Glutamatergic neuron (in vitro differentiated cells): ENCODE measurements at places on chromosomes 5 and 9. TPM values are rescaled to one million over a fixed set of nuclear protein-coding genes. Genes with fewer than 3 reads are reported as not detected.
A peak's percentile ranks its signal among the peaks of the same experiment; 100 is the strongest.

DNA sequence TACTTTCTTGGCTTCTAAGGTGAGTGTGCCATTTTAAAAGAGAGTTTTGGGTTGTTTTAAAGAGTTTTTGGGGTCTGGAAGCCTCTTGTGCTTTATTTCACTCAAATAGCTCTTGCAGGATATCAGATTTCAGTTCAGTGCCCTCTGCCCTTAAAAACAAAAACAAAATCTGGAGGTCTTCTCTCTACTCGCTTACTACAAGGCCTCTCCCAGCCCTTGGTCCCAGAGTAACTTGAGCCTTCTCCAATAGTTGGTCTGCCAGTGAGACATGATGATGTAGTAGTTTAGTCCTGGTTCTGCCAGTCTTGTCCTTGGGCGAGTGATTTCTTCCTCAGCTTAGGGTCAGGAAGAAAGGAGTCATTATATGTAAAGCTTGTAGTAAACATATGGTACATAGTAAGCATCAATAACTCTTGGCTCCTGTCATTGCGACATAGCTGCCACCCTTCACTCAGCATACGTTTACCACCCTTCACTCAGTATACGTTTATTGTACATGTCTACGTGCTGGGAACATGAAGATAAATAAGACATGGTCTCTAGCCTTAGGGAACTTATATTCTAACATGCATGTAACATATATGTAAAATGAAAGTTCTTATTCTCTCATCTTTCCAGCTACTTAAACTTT is 147.6 kb downstream of the MAN2A1 start:
- H3K4me1 ChIP-seq = peaks cover 5% of the 10 kb centered on the region
- peaks cover 6% of the 10 kb centered on the region for H3K36me3 ChIP-seq
- no peak for DNase-seq

DNA sequence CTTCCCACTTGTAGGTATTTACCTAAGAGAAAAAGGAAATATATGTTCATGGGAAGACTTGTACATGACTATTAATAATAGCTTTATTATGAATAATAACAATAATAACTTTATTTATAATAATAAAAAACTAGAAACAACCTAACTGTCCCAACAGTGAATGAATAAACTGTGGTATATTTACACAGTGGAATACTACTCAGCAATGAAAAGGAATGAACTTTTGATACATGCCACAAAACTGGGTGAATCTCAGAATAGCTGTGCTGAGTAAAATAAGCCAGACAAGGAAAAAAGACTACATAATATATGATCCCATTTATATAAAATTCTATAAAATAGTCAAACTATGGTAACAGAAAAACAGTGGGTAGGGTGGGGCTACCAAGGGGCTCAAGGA is 88.7 kb downstream of the SCAMP1 start:
- H3K27me3 ChIP-seq = no peaks in the 10 kb centered on the region
- no peaks in the 10 kb centered on the region for H3K4me1 ChIP-seq
- H3K27ac ChIP-seq = no peak overlapping the region
- DNase-seq = no peak

GRCh38 chr5:178240766-178241165 is 8.2 kb upstream of the PHYKPL start:
- no peak overlapping the region for H3K4me3 ChIP-seq
- H3K27me3 ChIP-seq = peaks cover 5% of the 10 kb centered on the region
- no peaks in the 10 kb centered on the region for H3K36me3 ChIP-seq
- no peak overlapping the region for H3K27ac ChIP-seq
- no peaks in the 10 kb centered on the region for H3K4me1 ChIP-seq

DNA sequence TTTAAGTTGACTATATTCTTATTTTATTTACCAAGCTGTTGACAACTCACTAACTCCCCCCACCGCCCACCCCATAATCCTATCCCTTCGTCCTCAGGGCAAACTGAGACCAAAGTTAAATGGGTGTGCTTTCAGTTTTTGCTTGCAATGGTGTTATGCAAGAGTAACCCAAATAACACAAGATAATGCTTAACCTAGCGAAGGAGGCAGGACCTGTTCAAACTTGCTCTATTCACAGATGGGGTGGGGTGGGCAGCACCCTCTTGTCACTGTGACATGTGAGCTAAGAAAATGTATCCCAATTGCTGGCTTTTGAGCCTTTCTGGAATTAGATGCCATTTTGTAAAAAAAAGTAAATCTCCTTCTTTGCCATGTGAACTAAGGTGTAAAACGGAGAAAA is 40.4 kb downstream of the GLIS3 start:
- no peaks in the 10 kb centered on the region for H3K27me3 ChIP-seq
- H3K27ac ChIP-seq = no peak overlapping the region
- H3K4me3 ChIP-seq = no peak overlapping the region
- no peaks in the 10 kb centered on the region for H3K4me1 ChIP-seq

DNA sequence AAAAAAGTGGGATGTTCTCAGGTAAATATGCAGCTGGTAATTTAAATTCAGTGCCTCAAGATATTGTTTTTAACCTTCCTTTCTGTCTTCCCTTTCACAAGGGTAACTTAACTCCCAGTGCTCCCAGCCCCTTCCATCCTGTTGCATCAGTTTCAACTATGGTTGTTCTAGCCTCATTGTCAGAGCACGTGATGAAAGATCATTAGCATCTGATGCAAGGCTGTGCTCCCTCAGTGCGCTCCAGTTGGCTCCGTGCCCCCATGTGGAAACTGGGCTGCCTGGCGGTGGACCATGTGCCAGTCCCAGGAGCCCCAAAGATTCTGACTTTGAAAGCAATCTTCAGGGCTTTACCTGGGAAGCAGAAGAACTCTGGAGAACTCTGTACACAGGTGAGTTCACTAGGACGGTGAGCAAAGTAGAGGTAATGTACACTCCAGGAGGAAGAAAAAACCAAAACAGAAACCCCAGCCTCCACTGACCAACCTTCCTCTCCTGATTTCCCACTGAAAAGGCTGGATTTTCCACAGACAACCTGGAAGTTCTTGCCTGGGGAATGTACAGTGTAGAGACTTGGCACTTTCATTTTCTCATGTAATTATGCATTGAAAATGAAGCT is 96.9 kb downstream of the SLC1A3 start:
- H3K27ac ChIP-seq = no peak overlapping the region
- H3K36me3 ChIP-seq = no peaks in the 10 kb centered on the region
- no peak overlapping the region for H3K4me3 ChIP-seq
- peaks cover 1% of the 10 kb centered on the region for H3K27me3 ChIP-seq
- DNase-seq = no peak
- H3K4me1 ChIP-seq = peaks cover 14% of the 10 kb centered on the region

DNA sequence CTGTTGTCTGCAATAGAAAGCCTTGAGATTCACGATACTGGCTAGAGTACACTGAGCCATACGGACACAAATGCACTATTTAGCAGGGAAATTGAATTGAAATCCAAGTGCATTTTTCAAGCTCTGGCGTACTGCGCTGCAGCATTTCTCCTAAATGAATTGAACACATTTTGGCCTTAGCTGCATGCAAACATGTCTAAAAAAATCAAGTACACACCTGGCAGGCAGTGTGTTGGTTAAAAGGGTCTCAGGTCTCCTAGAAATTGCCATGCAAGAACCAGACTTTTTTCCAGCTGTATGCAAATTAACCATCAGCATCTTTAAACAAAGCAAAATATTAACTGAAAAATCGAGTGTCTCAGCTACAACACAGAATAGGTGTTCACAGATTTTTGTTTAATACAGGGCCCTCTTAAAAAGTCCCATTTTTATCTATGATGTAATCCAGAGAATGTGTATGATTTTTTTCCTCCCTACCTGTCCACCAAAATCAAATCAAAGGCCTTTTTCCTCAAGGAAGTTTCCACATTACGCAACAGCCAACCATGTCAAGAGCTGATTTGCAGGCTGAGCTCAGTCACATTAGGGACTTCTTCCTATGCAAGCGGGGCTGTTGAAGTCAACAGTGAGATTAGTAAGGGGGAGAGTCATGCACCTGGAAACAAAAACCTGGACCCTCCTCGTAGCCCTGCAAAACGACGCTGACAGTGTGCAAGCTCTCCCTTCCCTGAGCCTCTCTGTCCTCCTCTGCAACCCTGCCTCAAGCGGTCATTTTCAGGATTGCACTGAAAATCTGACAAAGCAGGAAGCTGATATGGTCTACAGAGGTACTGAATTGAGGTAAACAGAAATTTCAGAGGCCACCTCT is 14.1 kb upstream of the SFXN1 start:
- no peaks in the 10 kb centered on the region for H3K4me1 ChIP-seq
- H3K4me3 ChIP-seq = no peak overlapping the region
- peak; percentile 78 for DNase-seq
- H3K36me3 ChIP-seq = no peaks in the 10 kb centered on the region
- no peaks in the 10 kb centered on the region for H3K27me3 ChIP-seq
- no peak overlapping the region for H3K27ac ChIP-seq

DNA sequence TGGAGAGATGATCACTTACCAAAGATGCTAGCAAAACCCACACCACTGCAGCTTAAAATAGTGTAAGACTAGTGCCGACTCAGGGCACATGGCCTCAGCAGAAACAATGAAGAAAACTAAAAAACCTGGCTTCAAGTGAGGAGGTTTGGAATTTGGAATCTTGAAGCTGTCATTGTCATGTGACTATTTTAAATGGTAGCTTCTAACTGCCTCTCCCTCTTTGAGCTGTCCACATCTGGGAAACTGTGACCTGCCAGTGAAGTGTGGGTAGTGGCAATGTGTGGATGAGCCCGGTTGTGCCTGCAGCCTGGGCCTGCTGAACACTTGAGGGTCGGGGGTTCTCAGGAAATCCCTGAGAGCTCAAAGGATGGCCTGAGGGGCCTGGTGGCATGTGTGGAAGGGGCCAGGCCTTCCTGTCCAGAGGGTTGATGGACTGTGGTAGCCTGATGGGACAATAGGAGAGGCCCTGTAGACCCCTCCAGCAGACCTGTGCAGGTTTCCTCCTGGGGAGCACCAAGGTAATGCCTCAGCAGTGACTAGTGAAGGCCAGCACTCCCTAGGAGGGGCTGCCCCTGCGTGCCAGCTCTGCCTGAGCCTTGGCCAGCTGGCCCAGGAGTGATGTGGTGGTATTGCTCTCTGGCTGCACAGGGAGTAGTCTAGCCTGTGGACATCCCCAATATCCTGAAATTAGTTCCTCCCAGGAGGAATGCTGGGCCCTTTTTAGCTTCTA is 13.6 kb downstream of the USP20 start:
- peaks cover 28% of the 10 kb centered on the region for H3K4me1 ChIP-seq
- no peak overlapping the region for H3K4me3 ChIP-seq
- H3K27ac ChIP-seq = no peak overlapping the region
- no peak for DNase-seq

DNA sequence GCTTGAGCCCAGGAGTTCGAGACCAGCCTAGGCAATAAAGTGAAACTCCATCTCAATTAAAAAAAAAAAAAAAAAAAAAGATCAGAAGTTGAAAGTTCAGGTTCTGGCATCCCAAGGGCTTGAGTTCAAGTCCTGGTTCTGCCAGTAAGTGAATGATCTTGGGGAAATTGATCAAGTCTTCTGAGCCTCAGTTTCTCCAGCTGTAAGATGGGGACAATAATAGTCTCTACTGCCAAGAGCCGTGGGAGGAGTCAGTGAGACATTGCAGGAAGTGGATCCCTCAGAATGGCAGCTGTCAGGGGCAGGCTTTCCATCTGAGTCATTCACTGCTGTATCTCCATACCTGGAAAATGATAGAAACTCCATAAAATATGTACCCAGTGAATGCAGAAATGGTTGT is 37.8 kb upstream of the FUBP3 start:
- DNase-seq = no peak
- H3K36me3 ChIP-seq = no peaks in the 10 kb centered on the region
- no peak overlapping the region for H3K27ac ChIP-seq

- H3K4me3 ChIP-seq = no peak overlapping the region
- peak; percentile 32 for DNase-seq
- H3K36me3 ChIP-seq = peaks cover 10% of the 10 kb centered on the region
- no peaks in the 10 kb centered on the region for H3K27me3 ChIP-seq
- peaks cover 7% of the 10 kb centered on the region for H3K4me1 ChIP-seq
These were observed 190.6 kb downstream of the MPDZ start for GRCh38 chr9:13088720-13089427.

DNA sequence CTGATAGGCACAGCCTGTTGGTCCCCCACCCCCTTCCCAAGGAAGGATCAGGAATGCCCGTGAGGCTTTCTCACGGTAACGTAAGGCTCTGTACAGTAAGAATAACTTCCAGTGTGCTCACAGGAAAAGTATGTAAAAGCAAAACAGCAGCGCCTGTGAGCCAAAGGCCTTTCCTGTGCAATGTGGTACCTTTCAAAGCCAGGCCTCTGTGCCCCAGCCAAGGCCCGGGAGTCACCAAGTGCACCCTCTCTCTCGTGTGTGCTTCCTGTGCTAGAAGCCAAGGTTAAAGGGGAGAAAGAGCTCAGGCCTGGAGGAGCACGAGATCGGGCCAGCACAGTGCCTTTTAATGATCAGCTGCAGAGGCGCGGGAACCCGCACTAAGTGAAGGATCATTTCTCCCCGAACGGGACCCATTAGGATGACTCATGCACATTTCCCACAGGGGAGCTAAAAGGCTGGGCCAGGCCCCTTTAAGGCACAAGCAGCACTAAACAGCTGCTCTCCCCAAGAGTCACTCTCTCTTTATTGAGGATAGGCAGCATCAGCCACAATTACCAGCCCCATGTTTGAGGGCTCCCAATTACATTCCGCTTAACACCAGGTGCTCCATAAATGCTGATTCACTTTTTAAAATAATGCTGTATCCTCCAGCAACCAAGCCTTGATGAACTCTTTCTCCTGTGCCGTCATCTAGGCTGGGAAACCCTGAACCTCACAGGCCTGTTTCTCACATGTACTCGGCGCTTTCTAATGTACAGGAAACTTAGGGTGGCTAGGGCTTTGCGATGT is 42.8 kb downstream of the SHB start:
- peak; percentile 82 for DNase-seq
- H3K4me1 ChIP-seq = peaks cover 72% of the 10 kb centered on the region
- H3K27ac ChIP-seq = peak overlapping the region; percentile 99
- H3K4me3 ChIP-seq = peak overlapping the region; percentile 74
- peaks cover 13% of the 10 kb centered on the region for H3K27me3 ChIP-seq

GRCh38 chr9:92289708-92290390 is 3.6 kb downstream of the IARS1 start:
- H3K4me3 ChIP-seq = no peak overlapping the region
- H3K27me3 ChIP-seq = no peaks in the 10 kb centered on the region
- no peaks in the 10 kb centered on the region for H3K36me3 ChIP-seq
- DNase-seq = no peak

UBE2QL1 gene
- 4.5 TPM for total RNA-seq

CD72 gene
- 4.9 TPM for total RNA-seq

MCC gene
- total RNA-seq = 46.1 TPM

TMEM252 gene
- total RNA-seq = not detected
